ENCODE measurements at places on chromosomes 7 and 10.

- no peak for DNase-seq
Measured at GRCh38 chr10:113441220-113441619, 111.6 kb upstream of the HABP2 start.

- DNase-seq = no peak
Measured at GRCh38 chr10:78934532-78934898, 134.3 kb upstream of the ZMIZ1 start.

GRCh38 chr10:11331726-11332125 is 279.7 kb downstream of the USP6NL start:
- DNase-seq = no peak

- DNase-seq = no peak
Measured at GRCh38 chr10:133166828-133167692, 7.0 kb downstream of the KNDC1 start.

GRCh38 chr7:140300243-140301136 is 97.8 kb downstream of the SLC37A3 start:
- DNase-seq = no peak

DNA sequence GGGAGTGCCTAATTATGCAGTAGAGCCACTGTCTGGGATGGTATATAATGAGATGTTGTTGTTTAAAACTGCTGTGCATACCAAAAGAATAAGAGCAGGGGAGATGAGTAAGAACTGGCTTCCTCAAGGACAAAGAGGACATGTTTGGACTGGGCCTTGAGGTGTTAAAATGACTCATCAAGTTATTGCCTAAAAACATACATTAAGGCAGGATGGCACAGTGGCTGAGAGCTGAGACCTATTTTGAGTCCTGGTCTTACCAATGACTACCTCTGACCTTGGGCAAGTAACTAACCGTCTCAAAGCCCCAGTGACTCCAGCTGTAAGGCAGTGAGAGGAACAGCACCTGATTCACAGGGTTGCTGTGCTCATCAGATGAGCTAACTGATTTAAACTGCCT is 71.1 kb downstream of the CFAP58 start:
- DNase-seq = no peak

- DNase-seq = no peak
Measured at GRCh38 chr10:102678068-102678400, 33.8 kb downstream of the TRIM8 start.

DNA sequence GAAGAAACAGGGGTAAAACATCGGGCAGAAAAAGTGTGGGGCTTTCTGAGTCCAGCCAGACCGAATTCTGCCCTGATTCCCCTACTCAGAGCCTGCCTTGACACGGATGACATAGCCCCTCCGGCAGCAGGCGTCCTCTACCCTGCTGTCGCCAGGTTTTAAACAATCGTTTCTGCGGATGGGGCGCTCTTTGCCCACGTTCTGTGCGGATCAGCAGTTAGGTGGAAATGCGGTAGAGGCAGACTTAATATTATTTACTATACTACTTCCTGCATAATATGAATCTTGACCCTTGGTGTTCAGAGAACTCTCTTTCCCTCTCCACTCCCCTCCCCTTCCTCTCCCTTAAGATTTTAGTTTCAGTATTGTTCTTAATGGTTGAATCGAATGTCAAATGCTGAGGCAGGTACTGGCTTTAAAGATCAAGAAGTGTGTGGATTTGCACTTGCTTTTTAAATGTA is 2.4 kb downstream of the GATA3 start:
- no peak for DNase-seq

DNA sequence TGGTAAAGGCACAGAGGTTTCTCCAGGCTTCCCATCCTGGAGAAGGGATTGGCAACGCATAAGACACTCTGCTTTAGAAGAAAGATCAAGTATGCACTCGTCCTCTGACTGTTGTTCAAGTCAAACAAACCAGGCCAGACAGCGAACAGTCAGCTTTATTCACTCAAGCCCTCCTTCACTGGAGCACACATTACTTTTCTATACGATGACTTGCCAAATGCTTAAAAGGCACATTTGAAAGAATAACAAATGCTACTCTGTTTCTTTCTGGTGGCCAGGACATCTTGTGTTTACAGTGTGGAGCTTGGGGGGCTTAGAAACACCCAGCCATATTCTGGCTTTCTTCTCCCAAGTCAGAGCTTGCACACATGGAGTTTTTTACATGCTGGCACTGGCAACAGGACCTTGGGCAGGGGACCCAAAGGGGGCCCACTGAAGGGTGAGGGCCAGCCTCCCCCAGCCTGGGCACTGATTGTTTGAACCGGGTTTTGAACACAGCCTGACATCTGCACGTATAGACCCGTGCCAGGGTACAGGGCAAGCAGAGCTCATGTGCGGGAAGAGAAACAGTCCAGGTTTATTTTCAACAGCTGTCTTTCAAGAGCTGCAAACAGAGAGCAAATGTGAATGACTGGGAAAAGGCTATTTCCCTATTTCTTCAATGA is 33.3 kb upstream of the FGFR2 start:
- no peak for DNase-seq

DNA sequence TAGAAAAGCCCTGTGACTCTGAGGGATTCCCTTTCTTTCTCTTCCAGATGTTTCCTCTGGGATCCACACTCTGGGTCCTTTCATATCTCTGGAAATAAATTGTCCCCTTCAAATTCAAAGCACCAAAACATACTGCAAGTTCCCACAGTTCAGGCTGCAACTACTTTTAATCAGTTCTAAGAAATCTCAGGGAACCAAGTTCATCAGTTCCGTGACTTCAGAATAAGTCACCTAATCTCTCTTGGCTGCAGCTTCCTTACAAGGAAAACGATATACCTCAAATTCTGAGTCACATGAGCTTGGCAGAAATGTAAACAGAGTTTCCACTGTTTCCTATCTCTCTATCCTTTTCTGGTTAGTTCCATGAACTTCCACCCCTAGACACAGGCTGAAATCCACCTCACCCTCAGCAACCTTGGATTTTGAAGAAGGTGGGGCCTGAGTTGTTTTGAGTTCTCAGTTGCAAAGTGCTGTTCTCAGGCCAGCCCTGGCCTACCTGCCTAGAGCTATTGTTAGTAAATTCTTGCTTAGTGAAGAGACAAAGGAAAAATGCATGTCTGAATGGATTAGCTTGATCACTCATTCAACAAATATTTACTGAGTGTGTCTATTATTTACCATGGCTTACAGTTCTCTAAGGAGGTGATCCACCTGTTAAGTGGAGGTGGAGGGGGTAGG is 59.3 kb upstream of the IL6 start:
- DNase-seq = no peak

- DNase-seq = no peak
Measured at GRCh38 chr7:146208492-146208891, 91.9 kb downstream of the CNTNAP2 start.
